ENCODE measurements at places on chromosomes 1 and 21.

DNA sequence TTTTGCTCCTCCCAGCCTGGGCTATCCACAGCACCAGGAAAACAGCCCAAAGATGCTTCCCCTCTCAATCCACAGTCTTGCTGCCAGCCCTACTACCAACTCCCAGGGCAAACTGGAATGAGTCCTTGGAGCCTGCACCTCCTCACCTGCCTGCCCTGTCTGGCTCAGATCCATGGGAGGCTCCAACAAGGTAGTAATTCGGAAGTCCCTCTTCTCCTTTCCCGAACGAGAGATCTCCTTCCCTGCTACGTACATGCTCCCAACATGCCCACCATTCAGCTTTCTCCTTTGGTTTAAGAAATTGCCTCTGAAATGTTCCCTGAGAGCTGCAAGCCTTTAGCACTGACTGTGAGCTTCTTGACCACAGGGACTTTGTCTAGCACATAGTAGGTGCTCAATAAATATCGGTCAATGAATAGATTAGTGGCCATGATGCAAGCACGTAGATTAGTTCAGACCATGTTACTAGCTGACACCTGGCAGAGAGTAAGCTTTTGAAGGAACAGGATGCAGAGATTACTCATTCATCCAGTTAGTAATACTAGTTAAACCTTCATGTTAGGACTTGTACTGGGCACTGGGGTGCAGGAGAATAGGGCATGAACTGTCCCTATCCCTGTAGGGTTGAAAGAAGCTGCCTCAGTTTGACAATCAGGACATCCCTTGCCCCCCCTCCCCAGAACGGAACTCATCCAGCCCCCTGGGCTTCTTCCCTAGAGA, 80.1 kb downstream of the DISP3 start:
- no peak for ATAC-seq

DNA sequence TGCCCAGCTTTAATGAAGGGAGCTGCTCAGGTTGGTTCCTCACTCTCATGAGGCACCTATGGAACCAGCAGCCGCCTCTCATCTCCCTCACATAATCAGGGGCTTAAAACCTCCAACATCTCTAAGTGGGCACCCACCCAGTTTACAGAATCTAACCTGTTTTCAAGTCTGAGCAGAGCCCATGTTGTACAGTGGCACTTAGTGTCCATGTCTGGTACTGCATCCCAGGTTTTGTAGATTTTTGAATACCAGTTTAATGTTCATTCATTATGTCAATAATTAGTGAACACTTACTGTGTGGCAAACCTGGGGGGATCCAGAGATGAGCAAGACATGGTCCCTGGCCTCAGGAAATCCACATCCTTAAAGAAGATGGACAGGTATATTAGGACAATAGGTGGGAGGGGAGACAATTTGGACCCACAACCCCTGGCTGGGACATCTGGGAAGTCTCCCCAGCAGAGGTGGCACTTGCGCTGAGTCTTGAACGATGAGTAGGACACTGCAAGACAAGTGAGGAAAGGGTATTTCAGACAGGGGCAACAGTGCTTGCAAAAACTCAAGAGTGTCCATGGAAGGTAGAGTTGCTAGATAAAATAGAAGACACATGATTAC, 83.3 kb downstream of the LACTBL1 start:
- peak; percentile 45 for ATAC-seq

DNA sequence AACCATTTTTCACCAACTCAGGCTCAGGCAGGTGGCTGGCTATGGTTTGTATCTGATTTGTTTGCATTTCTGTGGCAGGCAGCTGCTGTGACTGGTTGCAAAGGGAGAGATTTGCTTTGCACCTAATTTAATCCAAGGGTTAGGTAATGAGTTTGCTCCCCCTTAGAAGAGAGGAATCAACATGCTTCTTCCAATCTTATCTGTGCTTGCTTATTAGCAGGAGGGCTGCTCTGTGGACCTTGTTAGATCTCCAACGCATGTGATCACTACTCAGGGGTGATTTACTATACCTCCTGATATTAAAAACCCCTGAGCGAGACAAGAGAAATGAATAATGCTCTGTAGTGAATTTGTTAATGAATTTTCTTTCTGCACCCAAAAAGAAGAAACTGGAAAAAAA, 20.5 kb downstream of the OLFML3 start:
- ATAC-seq = no peak

DNA sequence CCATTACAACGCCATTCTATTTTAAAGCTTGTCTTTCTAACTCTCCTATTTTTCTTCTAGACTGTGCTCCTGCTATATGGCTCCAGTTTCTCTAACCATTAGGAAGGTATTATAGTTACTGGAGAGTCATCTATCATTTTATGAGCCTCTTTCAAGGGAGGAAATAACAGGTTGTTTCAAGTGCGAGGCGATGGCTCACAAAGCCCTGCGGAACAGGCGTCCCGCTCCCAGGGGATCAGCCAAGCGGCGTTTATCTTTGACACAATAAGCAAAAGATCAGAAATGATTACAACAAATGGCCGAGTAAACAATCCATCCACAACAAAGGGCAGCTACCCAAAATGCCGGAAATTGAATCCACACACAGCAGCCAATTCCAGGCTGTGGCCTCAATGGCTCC, 249.5 kb upstream of the POU3F1 start:
- no peak for ATAC-seq

- ATAC-seq = no peak
Observed at GRCh38 chr1:60041783-60042182, 31.8 kb downstream of the C1orf87 start.

DNA sequence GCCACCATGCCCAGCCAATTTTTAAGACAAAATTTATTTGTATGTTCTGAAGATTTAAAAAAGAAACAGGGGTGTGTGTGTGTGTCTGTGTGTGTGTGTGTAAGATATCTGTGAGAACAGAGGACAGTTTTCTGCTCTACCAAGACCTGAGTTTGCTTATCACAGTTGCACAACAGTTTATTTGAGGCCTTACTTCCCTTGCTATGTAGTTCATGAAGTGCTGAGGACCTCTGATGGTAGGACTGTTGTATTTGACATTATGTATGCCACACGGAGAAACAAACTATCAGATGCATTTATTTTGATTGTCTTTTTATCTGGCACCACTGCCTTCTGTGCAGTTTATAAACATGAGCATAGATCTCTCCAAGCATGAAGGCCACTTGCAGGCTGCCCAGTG, 355.2 kb downstream of the PBX1 start:
- ATAC-seq = peak; percentile 88

DNA sequence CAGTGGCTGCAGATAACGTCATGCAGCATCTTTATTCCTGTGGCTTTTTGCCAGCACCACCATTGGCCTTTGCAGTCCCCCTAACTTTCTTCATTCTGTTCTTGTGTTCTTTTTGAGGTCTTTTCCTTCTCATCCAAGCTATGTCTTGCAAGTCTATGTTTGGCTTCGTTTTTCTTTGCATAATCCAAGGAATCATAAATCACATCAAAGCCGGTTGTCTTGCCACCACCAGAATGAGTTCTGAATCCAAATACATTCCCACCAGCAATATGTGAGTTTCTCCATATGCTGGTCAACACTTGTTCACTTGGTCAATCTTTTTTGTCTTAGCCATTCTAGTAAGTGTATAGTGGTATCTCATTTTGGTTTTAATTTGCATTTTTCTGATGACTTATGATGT, 70.6 kb upstream of the AK4 start:
- ATAC-seq = no peak

All from SK-N-SH treated with all-trans-retinoic acid at 6 μM for 48 hours (cell line).